ENCODE measurements at places on chromosomes 5 and 9.

- no peak for DNase-seq
These were observed 45.5 kb downstream of the IARS1 start for GRCh38 chr9:92247981-92248380.

GRCh38 chr9:89410641-89411350, 87.1 kb downstream of the SEMA4D start:
- DNase-seq = no peak

DNA sequence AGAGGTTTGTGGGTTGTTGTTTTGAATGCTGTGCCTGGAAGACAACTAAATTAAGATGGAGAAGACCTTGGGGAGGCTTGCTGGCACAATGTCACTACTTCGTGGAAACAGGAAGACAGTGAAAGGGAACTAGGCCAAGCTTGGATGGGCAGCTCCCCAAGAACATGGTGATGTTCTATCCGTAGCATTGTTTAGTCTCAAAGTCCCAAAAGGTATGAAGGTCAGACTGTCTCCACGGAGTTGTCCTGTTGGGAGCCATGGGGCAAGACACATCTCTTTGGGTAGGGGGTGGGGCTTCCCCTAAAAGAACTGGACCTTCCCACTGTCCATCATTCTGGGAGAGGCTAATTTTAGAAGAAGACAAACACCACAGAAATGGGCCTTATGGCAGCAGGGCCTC, 140.5 kb downstream of the ENTREP1 start:
- DNase-seq = no peak

DNA sequence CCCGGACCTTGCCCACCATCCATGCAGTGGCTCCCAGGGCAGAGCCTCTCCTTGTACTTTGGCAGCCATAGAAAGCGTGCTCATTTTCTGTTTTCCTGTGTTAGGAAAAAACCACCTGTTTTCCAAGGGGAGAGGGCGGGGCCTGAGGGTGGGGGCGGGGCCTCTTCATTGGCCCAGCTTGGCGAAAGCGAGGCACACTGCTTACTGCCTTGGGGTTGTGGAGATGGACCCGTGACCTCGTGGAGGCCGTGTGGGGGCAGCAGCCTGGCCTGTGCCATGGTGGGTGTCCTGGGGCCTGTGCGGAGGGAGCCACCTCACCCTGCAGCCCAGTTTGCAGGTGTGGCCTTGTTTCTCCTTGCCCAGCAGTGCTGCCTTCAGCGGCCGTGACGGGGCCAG, 4.4 kb upstream of the TOR4A start:
- DNase-seq = no peak

DNA sequence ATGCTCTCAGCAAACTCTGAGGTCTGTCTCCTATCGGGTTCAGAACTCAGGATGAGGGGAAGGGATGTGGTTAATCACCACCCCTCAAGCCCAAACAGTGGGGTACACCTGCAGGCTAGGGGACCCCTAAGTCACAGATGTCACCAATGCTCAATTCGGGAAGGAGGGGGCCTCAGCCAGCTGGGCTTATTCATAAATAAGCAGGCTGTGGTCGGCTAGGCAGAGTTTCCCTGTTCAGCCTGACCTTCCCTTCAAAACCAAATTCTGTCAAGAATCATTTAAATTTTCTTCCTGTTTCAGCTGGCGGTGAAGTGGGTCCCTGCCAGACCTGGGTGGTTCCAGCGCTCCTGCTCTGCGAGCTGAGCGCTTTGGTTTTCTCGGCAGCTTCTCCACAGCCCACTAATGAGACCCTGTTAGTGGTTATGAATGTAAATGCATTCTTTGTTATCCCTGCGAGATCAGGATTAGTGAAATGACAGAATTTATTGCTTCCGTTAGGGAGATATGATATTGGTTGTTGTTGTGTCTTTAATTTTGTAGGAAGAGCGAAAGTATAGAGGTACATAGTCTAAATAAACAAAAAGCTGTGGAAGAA, 68.3 kb downstream of the AK8 start:
- DNase-seq = no peak

GRCh38 chr5:130601-131131, 38.7 kb downstream of the PLEKHG4B start:
- no peak for DNase-seq

- no peak for DNase-seq
These were observed 18.6 kb downstream of the RGMB start for GRCh38 chr5:98791898-98792580.

DNA sequence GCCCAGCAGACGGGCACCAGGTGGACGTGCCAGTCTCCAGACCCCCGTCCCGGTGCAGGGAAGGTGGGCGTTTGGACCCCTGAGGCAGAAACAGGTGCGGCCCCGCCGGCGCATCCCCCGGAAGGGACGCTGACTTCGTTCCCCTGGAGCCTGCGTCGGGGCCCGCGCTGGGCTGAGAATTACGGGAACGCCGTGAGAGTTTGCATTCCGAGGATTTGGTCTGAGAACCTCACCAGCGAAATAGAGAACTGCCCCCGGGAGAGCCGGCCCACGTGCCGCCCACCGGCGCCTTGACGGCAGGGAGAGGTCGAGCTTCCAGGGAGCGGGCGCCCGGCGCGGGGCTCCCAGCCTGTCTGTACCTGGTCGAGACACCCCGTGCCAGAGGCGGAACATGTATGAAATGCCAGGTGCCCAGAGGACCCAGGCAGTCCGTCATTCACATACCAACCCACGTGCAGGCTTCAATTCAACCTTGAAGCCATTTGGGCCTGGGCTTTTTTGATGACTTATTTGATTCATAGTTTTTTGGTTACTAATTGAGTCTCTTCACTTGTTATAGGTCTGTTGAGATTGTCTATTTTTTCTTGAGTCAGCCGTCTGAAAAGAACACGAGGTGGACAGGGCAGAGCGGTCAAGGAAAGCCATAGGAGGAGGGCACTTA, 877 bp upstream of the CAMSAP1 start:
- DNase-seq = no peak

DNA sequence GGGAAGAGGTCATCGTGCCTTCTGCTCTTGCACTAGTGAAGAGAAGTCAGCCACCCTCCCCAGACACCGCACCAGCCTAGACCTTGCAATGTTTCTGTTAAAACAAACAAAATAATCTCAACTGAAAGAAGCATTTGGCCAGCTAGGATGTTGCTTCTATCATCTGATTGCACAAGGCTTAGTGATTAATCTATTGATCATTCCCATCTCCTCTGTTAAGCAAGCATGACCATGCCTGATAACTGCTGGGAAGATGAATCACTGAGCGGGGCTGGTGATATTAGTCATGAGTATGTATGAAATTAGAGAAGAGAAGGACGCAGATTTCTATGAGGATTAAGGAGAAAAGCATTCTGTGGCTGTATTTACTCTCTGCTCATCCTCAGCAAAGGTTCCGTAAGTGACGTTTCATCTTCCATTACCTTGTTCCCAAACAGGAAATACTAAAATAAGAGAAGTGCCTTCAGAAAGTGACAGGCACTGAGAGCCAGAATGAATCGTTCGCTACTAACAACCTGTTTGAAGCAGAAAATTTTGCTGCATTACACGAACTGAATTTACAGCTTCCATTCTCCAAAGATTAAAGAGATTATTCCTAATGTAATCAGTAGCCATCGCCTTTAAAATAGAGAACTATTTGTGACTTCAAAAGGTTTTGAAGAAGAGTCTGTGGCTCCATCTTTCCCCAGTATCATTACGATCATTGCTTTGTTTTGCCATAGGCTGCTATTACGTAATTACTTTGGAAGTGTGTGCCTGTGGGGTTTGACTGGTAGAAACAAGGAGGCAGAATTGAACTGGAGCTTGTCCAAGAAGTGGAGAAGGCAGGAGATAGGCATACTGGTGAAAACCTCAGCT, 219.1 kb downstream of the MED10 start:
- DNase-seq = no peak

- DNase-seq = no peak
These were observed 130.2 kb downstream of the MAN2A1 start for GRCh38 chr5:109819878-109820277.

DNA sequence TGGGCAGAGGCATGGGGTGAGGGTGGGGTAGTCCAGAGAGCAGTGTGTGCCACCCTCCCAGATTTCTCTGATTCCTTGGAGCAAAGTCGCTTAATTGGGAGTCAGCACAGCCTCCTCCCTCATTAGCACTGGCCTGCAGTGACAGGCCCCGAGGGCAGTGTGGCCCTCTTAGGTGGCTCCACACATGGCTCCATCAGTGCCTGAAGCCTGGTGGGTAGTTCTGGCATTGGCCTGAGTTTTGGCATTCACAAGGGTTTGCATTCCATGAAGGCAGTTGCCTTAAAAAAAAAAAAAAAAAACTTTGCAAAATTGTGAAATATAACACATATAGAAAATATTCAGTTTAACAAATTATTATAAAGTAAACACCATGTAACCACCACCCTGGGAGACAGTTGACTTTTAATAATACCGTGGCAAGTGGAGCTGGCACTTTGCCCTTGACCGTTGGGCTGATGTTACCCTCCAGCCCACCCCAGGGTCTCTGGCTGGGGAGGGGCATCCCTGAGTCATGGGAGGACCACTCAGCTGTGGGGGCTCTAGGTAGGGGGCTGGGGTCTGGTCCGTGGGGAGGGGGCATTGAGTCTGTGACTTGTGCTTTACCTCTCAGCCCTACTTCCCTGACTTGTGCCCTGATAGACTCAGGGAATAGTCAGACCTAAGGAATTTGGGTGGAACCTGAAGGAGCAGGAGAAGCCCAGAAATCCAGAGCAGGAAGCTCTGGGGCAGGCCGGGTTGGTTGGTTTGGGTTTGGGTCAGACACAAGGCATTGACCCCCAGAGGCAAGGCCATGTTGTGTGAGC, 51.3 kb upstream of the PITX1 start:
- DNase-seq = no peak

DNA sequence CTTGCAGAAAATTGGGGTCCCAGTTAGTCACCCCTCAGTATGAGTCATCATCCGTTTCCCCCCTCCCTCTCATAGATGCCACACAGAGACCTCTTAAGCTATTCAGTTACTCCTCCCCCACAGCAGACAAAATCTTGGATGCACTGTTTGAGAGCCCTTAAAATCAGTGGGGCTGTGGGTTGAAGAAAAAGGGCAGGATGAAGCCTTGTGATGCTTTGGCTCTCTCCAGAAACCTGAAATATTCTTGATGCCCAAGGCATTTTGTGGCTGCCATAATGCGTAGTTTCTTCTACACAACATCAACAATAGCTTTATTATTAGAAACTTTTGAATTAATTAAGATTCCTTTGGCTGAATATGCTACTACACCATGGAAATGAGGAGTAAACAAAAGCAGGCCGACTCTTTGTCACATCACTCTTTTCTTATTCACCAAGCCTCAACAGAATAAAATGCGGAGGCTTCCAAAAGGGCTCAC, 133.8 kb downstream of the MRPS30 start:
- no peak for DNase-seq

GRCh38 chr5:149550594-149551226, 529 bp downstream of the CSNK1A1 start:
- DNase-seq = no peak

- DNase-seq = no peak
These were observed 823 bp upstream of the PRDM6 start for GRCh38 chr5:123088031-123088805.

DNA sequence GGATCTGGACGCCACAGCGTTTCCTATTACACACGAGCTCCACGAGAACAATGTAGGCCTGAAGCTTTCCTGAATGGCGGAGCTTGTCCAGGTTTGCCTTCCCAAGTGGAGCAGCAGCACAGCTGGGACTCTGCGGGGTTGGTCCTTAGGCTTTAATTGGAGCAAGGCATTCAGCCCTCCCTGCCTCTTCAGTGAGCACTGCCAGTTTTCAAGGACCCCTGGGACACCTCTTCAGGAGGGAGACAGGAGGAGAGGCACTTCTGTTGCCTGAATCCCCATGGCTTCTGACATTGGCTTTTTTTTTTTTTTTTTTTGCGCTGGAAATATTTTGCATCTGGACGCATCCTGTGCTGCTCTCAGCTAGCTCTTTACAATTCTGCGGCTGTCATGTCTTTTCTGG, 179.4 kb downstream of the SEMA6A start:
- DNase-seq = no peak

DNA sequence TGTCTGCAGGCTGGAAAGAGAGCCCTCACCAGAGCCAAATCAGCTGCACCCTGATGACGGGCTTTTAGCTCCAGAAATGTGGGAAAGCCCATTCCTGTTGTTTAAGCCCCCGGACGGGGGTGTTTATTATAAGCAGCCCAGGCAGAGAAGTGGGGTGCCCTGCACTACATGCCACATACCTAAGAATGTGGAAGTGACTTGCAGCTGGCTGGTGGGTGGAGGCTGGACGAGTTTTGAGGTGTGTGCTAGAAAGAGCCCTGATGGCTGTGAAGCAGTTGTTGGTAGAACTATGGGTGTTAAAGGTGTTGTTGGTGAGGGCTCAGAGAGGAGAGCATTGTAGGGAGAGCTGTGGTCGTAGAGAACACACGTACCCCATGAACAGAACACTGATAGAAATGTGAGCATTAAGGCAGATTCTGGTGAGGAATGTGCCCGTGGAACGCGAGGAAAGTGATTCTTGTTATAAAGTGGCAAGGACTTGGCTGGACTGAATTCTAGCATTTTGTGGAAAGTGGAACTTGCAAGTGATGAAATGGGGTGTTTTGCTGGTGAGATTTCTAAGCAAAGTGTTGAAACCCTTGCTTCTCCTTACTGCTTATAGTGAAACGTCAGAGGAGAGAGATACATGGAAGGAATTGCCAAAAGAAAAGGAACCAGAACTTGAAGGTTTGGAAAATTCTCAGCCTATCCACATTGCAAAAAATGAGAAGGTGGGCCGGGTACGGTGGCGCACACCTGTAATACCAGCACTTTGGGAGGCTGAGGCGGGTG, 38.9 kb downstream of the AHRR start:
- DNase-seq = no peak
